GM12891 (cell line): ENCODE measurements at places on chromosomes 12 and 14.

DNA sequence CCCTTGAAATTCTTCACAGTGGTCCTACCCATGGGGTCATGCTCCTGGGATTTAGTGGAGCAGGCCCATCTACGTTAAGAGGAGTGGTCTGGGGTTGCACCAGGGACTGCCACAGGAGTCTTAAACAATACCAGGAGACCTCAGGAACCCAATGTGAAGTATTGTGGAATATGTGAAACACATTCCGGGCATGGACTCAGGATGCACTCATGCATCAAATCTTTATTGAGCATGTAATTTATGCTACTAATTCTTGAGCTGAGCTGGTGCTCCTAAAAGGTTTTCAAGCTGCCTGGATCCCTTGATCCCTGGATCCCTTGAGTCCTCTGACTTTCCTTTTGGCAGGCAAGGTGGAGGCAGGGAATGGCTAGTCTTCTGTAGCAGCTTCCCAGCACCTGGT is 8.8 kb downstream of the SERPINA10 start:
- DNase-seq = no peak

- DNase-seq = no peak
Observed at GRCh38 chr12:119631930-119632678, 35.8 kb upstream of the PRKAB1 start.

DNA sequence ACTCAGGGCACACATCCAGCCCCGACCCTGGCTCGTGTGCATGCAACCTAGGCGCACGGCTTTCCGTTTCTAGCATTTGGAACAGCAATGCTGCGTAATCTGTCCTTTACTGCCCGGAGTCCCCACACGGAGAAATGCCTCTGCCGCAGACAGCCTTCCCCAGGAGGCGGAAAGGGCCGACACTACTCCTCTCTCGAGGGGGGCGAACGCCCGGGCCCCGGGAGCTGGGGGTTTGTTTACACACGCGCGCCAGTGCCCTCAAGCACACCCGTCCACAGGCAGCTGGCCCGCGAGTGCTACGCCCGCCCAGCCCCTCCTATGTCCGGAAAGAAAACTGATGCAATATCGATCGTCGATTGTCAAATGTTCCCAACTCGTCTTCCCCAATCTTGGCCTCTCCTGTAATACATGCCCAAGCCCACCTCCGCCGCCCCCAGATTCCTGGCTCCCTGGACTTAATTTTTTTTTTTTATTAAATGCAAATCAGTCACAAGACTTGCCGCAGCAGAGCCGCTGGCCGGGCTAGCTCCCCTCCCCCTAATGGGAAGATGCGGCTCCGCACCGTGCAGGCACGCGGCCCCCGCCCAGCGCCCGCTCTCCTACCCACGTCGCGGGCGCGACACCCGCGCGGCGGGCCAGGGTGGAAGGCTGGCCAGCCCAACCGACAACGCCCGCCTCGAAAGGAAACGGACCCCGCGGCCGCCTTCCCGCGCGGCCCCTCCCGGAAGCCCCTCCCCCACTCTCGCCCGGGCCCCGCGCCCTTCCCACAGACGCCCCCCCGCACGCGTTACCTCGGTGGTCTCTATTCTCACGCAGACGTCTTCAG is 642 bp downstream of the SLC38A2 start:
- peak; percentile 40 for DNase-seq

DNA sequence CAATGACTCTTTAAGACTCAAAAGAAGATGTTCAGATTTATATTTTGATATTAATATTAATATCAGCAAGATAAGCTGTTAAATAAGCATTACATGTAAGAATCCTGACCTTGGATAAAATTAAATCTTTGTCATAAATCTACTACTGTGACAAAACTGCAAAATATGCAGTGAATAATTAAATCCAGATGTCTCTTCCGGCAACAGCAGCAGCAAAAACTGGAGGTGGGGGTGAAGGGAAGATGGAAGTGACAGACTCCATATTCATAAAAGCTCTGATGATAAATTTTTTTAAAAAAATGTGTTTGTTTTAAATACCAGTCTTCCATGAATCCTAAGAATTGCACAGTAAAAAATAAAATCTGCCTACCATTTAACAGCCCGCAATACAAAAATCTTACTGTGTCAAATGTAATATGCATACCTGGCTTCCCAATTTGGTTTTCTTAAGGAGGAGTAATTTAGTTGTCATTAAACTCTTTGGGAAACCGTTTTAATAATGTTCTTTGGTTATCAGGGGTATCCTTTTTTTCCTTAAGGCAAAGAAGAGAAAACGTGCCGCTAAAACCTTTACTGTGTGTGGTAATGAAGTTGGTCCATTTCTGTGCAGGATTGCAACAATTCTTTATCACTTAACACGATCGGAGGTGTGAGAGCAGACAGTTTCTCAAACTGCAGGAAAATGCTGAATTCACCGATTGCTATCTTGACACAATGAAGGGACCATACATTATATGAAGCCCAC is 478.2 kb downstream of the DIO2 start:
- no peak for DNase-seq

DNA sequence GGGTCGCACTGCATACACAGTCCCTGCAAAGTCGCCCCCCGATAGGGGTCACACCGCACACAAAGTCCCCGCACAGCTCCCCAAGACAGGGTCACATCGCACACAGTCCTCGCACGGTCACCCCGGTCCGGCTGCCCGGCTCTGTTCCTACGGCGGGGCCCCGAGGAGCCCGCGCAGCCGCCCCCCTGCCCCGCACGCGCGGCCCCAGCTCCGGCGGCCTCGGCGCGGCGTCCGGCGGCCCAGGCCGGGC is 300 bp downstream of the SSH1 start:
- DNase-seq = no peak

DNA sequence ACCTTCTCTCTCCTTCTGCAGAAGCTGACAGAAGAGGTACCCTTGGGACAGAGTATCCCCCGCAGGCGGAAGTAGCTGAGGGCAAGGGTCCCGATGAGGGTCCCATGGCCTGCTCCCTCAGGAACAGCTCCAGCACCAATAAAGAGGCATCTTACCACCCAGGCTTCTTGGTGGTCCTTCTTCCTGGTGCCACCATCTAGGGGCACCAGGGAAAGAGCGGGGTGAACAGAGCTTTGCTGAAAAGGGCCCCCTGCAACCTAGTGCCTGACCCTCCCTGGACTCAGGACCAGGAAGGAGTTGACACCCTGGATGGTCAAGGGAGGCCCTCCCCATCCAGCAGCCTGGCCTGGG is 591 bp upstream of the IRF9 start:
- DNase-seq = no peak

- no peak for DNase-seq
Observed at GRCh38 chr14:74490486-74490885, 2.6 kb downstream of the NPC2 start.

DNA sequence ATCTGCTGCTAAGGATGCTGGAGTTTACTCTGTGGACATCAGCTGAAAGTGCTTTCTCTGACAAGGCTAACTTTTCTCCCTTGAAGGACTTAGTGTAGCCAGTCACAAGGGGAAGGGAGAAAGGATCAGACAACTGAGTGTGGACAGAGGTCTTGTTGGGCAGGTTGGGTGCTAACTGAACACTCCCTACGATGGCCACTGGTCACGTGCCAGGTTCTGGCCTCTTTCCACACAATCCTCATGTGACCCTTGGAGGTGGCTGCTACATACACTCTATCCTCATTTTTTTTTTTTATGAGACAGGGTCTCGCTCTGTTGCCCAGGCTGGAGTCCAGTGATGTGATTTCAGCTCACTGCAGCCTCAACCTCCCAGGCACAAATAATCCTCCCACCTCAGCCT is 39.7 kb downstream of the FOXN4 start:
- DNase-seq = no peak

DNA sequence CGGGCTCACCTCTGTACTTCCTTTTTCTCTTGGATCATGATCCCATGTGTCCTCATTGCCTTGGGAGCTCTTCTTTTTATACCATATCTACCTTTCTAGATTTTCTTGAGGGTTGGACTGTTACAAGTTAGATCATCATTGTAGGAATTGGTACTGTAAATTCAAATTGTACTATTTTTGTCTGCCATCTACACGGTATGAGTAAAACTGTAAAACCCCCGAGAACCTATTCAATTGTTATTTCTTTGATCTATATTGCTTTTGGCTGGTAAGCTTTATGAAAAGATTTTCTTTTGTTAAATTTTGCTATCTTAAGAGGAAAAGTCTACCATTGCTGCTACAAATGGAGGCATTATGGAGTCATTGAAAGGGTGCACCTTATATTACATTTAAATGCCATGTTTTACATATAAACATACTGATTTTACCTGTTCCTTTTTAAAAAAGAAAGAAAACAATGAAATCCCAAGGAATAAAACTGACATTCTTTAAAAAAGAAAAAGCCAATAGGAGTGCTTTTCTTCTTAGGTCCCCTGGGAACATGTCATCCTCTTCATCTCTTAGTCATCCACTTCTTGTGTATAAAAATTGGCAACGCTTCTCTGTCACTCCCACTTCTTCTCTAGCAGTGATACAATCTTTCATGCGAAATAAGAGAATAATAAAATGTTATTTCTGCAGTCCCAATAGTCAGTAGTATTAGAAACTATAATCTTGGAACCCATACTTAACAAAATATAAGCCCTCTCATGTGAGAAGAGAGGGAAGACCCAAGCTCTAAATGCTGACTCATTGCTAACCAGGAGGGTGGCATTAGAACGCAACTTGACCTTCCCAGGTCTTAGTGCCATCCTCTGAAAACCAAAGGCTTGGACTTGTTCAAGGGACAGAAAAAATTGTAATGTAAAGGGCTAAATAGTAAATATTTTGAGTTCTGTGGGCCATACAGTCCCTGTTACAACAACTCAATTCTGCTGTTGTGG is 20.4 kb downstream of the RGS6 start:
- DNase-seq = no peak

- no peak for DNase-seq
Observed at GRCh38 chr14:78135450-78135891, 34.7 kb upstream of the NRXN3 start.

- DNase-seq = no peak
Observed at GRCh38 chr12:106527356-106527755, 55.4 kb upstream of the RFX4 start.

- no peak for DNase-seq
Observed at GRCh38 chr14:100688598-100689461, 37.9 kb upstream of the DLK1 start.

DNA sequence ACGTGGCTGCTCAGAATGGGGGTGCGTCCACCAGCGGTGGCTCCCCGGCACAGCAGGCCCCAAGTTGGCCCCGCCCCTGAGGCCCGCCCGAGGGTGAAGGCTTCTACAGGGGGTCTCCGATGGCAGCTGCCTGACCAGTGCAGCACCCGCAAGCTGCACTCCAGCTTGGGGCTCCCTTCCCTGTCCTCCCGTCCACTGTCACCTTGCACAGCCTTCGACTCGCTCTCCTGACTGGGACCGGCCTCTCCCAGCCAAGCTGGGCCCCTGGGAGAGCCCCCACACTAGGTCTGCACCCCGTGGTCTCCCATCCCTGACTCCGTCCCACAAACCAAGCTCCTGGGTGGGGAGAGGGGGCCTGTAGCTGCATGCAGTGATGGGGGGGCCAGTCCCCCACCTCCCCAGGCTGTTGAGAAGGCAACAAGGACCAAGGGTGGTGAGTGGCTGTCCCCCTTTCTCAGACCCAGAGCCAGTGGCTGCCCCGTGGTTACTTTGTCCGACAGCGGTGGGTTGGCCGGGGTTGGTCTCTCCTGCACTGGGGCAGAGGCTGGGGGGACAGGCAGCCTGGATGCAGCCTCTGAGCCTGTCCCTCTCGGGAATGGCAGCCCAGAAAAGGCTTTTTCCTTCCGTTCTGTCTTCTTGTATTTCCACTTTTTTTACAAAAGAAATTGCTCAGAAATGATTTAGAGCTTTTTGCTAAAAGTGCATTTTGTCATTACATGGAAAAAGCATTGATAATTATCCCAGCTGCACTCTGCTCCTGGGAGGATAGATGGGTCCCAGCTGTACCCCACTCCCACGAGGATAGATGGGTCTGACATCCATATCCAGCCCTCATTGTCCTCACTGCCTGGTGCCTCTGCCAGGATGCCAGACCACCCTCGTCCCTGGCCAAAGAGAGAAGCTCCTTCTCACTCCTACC is 217.0 kb downstream of the KIF26A start:
- DNase-seq = no peak

DNA sequence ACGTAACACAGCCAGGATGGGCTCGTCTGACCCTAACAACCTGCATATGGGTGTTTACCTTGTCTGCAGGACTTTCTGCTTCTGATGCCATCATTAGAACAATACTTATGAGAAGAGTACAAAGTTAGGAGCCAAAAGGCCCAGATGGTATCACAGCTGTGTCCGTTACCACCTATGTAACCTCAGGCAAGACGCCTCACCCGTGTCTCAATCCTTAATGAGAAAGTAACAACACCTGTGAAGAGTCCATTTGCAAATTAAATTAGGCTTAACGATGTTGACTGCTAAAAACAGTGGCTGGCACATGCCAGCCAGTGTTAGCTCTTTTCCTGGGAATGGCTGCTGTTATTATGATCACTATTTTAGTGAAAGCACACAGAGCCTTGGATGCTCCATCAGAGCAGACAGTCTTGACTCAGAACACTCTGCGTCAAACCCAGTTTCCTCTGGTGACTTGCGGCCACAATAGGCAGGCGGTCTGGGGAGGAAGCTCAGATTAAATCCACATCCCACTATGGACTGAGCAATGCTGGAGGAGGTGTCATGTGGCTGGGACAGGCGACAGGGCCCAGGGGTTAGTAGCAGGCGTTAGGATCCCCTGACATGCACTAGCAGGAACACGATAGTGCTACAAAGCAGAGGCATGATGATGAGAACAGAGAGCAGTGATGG is 125.3 kb downstream of the SLC15A4 start:
- DNase-seq = no peak

- DNase-seq = no peak
Observed at GRCh38 chr14:100438271-100438670, 115.1 kb downstream of the SLC25A47 start.
